Non-pigmented ciliary epithelial cell (primary cell): ENCODE measurements at places on chromosomes 5 and 9.

GRCh38 chr9:120396418-120396817 lies 183.5 kb downstream of the CDK5RAP2 start:
- no peak for DNase-seq

- DNase-seq: no peak
These were observed 23.8 kb upstream of the COL5A1 start for GRCh38 chr9:134617836-134618162.

- no peak for DNase-seq
These were observed 1.5 kb downstream of the CLTA start for GRCh38 chr9:36192196-36192595.

DNA sequence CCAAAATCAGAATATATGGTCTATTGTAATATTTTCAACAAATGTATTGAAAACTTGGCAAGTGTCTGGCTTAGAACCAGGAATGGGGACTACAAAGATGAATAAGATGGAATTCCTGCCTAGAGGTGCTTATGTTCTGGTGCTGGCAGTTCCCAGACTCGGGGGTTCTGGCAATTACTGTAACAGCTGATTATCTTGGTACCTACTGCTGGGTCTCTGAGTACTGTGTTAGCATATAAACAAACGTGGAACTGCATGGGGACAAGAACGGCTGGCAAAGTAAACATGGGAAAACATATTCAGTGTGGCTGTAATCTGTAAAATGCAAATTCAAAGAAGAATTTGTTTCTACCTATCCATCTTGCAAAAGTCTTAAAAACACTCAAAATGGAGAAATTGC lies 89.9 kb downstream of the SLC24A2 start:
- no peak for DNase-seq

GRCh38 chr5:143166090-143166489 lies 237.4 kb downstream of the NR3C1 start:
- DNase-seq: no peak

GRCh38 chr9:119412399-119412798 lies 43.2 kb upstream of the BRINP1 start:
- DNase-seq: no peak

- no peak for DNase-seq
These were observed 307.7 kb upstream of the ADAMTS16 start for GRCh38 chr5:4832471-4832870.

DNA sequence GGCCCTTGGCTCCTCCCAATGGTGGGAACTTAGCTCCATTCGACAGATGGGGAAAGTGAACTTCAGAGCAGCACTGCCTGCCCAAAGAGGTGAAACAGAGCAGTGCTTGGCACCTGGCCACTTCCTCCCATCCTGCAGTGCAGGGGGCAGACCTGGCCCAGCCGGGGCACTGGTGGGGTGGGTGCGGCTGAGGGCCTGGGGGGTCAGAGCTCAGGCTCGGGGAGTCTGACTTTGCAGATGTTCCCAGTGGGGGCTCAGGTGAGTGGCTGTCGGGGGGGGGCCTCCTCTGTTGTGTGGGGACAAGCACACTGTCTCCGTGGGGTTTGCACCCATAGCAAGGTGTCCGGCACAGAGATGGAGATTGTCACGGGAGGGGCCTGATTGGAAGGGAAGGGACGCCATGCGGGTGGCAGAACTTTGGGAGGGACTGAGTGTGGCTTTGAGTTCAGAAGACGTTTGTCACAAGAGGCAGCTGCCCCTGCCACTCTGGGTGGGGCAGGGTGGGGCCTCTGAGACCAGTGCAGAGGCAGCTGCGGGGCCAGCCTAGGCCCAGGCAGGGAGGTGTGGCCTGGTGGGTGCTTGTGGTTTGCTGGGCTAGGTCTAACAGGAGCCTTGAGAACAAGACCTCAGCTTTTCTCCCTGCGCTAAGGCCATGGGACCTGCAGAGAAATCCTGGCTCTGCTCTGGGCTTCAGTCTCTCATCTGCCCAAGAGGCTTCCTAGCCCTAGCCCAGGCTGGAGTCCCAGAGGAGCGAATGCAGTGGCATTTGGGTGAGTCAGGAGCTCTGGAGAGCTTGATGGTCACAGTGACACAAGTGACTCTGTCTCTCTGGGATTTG lies 2.5 kb downstream of the MYMK start:
- no peak for DNase-seq

DNA sequence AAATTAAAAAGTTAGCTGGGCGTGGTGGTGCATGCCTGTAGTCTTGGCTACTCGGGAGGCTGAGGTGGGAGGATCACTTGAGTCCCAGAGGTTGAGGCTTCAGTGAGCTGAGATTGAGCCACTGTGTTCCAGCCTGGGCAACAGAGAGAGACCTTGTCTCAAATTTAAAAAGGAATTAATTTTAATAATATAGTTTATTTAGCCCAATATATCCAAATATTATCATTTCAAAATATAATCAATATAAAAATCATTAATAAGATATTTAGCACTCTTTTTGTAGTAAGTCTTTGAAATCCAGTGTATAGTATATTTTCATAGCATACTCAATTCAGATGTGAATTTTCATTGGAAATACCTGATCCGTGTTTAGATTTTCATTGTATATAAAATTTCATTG lies 43.2 kb upstream of the ORM1 start:
- DNase-seq: no peak

GRCh38 chr5:88172847-88173758 lies 95.5 kb downstream of the TMEM161B start:
- DNase-seq: no peak

- no peak for DNase-seq
These were observed 21.9 kb upstream of the FSD1L start for GRCh38 chr9:105425816-105426433.

DNA sequence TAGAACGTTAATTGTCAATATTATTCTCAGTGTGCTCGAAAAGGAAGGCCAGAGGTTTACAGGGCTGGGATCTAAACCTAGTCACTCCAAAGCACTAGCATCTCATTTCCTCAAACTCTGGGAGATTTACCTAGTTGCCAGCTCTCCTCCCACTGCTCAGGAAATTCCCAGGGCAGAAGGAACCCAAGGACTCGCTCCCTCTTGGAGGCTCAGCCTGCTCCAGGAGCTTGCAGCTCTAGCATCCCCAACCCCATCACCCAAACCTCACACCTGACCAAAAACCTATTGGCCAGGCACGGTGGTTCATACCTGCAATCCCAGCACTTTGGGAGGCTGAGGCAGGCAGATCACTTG lies 26.0 kb downstream of the SERINC5 start:
- no peak for DNase-seq

GRCh38 chr5:5332287-5332686 lies 90.2 kb upstream of the ICE1 start:
- no peak for DNase-seq

DNA sequence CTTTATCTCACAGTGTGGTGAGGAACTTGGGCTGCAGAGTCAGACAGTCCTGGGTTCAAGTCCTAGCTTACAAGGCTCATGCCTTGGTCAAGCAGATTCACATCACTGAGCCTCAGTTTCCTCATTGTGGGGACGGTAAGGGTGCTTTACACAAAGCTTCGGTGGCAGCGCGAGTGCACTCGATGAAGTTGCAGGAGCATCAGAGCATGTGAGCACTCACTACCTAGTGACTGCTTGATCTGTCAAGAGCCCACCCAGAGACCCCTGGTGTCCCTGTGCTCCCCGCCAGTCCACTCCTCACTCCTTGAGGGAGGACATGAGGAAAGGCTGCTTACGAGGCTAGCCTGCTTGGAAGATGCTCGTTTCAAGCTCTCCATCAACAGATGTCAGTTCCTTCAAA lies 56.2 kb upstream of the GARNL3 start:
- DNase-seq: no peak

DNA sequence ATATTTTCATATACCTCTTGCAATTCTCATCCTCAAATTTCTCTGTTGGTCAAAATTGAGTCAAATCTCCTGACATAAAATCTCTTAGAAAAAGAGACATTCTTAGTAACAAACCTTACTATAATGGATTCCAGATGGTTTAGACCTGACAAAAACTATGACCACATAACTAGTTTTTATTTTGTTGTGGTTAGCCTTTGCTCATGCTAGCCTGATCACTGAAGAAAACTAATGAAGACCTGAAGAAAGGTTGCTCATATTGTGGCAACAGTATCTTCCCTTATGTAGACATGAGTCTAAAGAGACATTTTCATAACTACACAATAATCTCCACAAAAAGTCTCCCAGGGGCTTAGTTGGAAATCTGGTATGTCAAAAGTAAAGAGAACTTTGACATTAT lies 274.1 kb upstream of the TMEM161B start:
- DNase-seq: no peak

DNA sequence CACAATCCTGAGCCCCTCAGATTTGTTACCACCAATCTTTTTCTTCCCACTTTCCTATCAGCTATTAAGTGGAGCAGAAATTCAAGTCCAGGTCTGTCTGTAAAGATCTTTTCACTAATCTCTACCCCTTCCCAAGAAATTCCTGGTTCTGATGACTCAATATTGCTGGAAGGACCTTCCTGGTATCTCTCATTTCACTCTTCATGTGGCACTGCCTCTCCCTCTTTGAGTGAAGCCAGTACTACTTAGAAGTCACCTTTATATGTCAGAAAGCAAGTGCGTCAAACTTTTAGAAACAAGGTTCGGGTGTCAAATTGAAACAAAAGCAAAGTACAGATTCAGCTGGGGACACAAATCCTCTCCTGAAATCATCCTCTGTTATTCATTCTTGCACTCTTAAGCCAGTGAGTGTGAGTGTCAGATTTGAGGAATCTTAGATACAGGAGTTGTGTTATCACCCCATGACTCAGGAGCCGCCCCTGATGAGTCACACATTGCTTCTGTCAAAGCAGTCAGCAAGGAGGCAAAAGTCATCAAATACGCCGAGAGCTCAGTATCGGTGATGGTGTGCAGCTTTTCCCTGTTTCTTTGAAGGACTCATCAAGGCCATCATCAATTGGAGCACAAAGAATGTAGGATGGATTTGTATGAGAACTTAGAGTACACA lies 313.0 kb downstream of the CETN3 start:
- peak; percentile 82 for DNase-seq

DNA sequence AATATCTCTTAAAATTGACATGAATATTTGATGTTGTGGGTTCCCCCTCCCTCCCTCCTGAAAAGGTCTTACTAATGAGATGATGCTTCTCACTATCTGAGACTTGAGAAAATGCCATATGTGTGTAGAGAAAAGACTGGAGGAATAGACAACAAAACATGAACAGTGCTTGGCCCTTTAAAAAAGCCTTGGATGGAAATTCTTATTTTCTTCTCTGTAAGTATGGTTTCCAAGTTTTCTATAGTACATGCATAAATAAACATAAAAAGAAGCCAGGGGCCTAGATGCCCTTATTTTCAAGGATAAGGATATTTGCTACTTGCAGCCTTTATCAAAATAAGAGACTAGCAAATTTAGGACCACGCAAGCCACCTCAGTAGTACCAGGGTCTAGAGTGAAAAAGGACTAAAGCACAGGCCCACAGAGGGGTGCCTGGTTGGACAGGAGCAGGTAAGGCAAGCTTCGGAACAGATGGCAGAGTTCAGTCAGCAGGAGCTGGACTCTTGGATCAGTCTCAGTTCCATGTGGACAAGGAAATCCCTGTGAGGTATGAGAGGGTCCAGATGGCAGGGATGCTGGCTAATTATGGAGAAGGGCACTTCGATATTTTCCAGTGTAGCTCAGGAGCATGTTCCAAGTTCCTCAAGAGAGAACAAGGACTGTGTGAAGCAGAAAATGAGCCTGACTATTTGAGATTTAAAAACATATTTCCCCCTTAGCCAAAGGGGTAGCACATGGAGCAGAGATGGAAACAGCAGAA lies 4.6 kb upstream of the ANP32B start:
- no peak for DNase-seq

DNA sequence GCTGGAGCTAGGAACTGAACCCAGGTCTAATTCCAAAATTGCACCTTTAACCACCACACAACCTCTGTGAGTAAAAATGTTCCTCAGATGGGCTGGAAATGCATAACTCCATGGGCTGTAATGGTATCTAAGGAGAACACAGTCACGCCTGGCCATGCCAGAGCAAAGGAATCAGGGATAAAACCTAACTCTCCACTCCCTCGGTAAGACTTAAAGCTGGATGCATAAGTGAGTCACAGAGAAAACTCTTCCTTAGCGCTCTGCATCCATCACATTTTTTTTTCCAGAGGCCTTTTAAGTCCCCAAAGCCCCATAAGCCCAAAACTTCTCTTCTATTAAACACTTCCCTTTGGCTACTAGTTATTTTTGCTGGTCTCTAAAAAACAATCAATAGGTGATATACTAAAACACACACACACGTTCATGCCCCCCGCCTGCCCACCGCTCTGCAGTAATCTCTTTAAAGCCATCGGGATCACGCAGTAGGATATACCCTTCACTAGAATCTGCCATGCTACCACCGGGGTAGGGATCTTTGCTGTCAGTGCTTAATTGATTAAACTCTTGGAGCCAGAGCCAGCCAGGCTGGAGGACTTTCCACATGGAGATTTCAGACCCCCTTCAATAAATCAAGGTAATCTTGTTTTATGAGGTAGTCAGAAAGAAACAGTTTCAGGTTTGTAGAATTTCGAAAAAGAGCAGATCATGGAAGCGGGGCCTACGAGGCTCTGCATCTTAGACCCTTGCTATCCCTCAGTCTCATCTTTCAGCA lies 212.9 kb downstream of the MAPKAP1 start:
- DNase-seq: no peak

GRCh38 chr9:114434878-114435311 lies 47.1 kb upstream of the AKNA start:
- DNase-seq: no peak

GRCh38 chr5:173329491-173330337 lies 1.5 kb upstream of the STC2 start:
- no peak for DNase-seq

DNA sequence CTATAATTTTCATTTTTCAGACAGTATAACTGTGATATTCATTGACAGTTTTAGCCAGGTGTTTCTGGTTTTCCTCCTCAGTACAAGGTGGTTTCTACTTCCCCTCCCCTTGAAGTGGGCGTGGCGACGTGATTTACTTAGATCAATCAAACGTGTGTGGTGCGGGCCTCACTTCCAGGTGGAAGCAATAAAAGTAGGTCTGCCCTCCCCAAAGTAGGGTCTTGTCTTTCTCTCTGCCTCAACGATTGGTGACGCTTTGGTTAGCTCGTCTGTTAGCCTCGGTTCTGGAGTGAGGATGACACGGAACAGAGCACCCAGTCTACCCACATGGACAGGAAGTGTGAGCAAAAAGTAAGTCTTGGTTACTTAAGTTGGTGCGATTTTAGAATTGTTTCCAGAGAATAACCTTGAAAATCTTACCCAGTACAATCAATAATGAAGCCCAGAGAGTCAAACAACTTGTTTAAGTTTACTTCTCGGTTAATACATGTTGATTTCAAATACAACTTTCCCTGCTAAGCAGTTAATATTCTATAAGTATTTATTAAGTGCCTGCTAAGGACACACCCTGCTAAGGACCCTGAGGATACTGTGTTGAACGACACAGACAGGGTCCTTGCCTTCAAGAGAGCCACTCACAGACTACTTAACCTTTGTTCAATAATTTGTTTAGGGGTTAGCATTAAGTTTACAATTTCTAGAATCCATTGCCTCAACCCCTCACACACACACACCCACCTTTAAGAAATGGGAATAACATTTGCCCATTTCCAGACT lies 48.4 kb downstream of the COX7C start:
- DNase-seq: no peak

GRCh38 chr5:3179220-3179619 lies 416.4 kb upstream of the IRX1 start:
- DNase-seq: no peak
